ENCODE measurements at places on chromosomes 2 and 18.
A peak's percentile ranks its signal among the peaks of the same experiment; 100 is the strongest.

- DNase-seq: no peak
These were observed 80.4 kb downstream of the STK39 start for GRCh38 chr2:168166902-168167510.

- no peak for DNase-seq
These were observed 35.9 kb upstream of the SNED1 start for GRCh38 chr2:240962300-240963064.

DNA sequence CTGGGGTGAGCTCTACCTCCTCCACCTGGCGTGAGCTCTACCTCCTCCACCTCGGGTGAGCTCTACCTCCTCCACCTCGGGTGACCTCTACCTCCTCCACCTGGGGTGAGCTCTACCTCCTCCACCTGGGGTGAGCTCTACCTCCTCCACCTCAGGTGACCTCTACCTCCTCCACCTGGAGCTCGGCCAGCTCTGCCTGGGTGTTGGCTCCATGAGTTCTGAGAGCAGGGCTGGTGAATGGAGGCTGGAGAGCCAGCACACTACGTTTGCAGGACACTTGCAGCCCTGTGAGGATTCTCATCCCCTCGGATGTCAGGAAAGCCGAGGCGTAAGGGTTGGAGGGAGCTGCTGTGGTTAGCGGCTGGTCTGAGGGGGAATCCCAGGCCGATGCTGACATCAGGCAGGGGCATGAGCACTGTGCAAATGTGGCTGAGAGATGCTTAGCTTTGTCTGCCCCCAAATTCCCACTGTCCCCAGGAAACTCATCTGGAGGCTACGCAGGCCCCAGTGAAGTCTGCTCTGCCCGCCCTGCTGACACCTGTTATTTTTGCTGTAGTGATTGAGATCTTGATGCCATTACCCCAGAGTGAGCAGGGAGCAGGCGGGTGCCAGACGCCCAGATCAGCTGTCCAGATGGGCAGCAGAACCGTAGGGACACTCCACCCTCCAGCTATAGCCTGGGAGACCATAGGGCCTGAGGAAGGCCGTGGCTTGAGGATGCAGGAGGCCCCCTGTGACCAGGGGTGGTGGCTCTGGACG, 3.3 kb downstream of the CROCC2 start:
- DNase-seq: no peak

DNA sequence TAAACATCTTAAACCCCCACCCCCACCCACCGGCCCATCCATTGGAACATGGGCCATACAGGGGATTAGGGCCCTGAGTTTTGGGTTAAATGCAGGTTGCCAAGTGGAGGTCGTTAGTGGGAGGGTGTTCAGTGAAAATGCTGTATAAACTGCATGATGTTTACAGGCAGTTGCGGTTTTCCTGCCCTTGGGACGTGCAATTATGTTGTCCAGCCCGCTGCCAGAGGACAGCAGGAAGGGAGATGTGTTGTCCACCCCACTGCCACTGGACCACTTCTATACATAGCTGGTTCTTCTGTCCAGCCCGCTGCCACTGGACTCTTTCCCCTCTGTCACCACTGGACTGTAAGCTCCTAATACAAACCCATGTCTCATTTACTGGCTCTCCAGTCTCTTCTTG, 2.7 kb upstream of the LAPTM4A start:
- no peak for DNase-seq

GRCh38 chr2:206324869-206325268, 50.4 kb downstream of the ZDBF2 start:
- no peak for DNase-seq

DNA sequence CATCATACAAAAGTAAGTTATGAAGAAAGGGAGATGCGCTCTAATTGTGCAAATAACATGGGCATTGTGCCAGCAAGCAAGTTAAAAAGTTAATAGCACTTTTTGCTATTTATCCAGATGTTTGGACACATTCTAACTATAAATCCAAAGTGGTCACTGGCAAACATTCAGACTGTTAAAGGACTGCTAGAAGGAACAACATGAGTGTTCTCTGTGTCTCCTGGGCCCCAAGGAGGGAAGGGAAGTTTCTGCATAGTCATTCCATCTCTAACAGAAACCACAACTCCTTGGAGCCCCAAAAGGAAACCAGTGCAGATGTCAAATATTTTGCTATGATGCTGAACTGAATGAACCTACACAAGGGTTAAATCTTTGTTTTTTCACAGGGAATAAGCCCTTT, 213.3 kb upstream of the HNRNPA3 start:
- DNase-seq: no peak

- peak; percentile 87 for DNase-seq
These were observed 29.3 kb upstream of the DUSP2 start for GRCh38 chr2:96174251-96175144.

Measured in NAMALWA (cell line).